ENCODE measurements at places on chromosomes 11 and 22. TPM values are rescaled to one million over a fixed set of nuclear protein-coding genes. Genes with fewer than 3 reads are reported as not detected.

The CTTN gene
- total RNA-seq: 41.1 TPM

DNA sequence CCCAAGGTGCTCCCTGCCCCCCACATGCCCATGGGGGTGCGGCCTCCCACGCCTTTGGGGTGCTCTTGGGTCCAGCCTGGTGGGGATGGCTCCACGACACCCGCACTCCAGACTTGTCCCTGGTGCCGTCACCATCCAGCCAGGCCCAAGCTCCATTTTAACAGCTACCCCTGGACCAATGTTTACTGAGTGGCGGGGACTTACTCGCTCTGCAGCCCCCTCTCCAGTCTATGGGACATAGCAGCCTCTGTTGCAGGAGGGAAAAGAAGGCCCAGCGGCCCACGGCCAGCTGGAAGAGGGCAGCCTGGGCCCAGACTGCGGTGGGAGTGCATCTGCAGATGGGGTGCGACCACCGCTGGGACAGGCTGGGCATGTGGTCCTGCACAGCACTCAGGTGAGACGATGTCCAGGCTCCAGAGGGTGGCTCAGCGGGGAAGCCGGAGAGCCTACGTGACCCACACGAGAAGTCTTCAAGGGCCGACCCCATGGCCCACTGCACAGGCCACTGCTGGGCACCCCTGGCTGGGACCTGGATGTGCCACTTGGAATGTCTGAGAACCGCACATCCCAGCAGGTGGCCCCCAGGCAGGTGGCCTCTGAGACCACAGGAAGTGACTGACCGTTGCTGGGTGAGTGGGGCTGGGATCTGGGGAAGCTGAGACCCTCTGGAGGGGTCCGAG lies 18.1 kb downstream of the IL17REL start:
- DNase-seq: peak; percentile 6

The MMP8 gene
- total RNA-seq: not detected

The PDHX gene
- total RNA-seq: 29.8 TPM

GRCh38 chr11:5267033-5267563 lies 2.6 kb downstream of the HBE1 start:
- DNase-seq: no peak

The ANO5 gene
- 0.05 TPM for total RNA-seq

The HTR3B gene
- not detected for total RNA-seq

DNA sequence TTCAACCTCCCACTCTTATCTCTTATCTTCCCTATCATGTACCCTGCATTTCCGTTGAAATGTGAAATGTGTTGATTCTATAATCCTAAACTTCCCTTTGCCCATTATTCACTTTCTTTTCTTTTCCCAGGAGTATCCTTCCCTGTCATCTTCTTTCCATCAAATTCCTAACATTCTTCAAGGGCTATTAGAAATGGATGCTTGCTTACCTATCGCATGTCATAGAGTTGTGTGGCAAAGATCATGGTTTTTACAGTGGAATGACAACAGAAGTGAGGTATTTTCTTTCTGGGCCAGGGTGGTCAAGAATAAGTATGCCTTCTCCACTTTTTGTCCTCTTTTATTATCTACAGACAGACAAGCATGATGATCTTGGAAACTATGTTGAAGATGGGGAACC lies 124.4 kb upstream of the SLC5A12 start:
- no peak for DNase-seq
